ENCODE measurements at places on chromosomes 2 and 18.

GRCh38 chr2:143158551-143159485 is 29.6 kb downstream of the ARHGAP15 start:
- H3K27me3 ChIP-seq = no peaks in the 10 kb centered on the region
- no peak overlapping the region for H3K27ac ChIP-seq
- H3K4me1 ChIP-seq = peaks cover 5% of the 10 kb centered on the region
- no peaks in the 10 kb centered on the region for H3K36me3 ChIP-seq

DNA sequence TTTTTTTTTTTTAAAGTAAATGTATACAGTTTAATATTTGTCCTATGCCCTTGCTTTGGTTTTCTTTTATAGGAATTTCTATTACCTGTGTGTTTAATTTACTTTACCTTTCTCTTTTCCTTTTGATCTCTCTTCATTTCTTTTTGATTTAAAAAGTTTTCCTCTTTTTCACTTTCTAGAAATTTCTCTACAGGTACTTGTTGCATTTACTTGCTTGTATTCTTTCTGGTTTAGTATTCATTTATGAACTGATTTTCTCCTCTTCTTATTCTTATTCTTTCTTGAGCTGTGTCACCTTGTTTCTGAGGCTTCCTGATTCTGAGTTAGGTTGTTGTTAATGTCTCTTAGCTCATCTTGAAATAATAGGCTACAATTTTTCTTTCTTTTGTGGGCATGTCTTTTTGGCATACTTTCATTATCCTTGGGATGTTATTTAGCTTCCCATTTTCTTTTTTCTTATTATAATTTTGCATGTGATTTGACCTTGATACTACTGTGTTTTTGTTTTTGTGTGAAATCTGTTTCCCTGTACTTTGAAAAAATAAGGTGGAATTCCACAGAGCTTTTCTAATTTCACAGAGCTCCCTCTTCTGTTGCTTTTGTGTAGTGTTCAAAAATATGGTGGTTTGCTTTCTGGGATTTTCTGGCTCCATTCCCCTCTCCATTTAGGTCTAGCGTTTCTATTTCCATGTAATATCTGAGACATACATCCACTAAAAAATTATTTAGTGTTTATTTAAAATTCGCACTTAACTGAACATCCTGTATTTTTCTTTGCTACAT is 25.5 kb upstream of the ALMS1 start:
- H3K27me3 ChIP-seq = no peaks in the 10 kb centered on the region
- H3K27ac ChIP-seq = no peak overlapping the region
- H3K4me1 ChIP-seq = no peaks in the 10 kb centered on the region
- H3K4me3 ChIP-seq = no peak overlapping the region

DNA sequence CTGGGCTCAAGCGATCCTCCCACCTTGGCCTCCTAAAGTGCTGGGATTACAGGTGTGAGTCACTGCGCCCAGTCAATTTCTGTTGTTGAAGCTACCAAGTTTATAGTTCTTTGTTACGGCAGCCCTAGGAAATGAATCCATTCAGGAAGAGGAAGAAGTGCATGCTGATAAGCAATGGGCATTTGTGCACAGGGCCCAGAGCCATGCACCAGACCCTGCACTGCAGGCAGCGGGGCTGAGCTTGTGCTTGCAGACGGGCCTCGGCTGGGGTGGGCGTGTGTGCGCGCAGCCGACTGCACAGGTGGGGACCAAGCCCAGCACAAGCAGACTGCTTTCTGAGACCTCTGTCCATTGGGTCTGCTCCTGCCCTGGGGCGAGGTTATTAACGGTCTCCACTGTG is 144.6 kb downstream of the CABLES1 start:
- H3K4me1 ChIP-seq = peaks cover 14% of the 10 kb centered on the region
- no peaks in the 10 kb centered on the region for H3K27me3 ChIP-seq
- no peak for DNase-seq
- no peak overlapping the region for H3K27ac ChIP-seq
- no peaks in the 10 kb centered on the region for H3K36me3 ChIP-seq

DNA sequence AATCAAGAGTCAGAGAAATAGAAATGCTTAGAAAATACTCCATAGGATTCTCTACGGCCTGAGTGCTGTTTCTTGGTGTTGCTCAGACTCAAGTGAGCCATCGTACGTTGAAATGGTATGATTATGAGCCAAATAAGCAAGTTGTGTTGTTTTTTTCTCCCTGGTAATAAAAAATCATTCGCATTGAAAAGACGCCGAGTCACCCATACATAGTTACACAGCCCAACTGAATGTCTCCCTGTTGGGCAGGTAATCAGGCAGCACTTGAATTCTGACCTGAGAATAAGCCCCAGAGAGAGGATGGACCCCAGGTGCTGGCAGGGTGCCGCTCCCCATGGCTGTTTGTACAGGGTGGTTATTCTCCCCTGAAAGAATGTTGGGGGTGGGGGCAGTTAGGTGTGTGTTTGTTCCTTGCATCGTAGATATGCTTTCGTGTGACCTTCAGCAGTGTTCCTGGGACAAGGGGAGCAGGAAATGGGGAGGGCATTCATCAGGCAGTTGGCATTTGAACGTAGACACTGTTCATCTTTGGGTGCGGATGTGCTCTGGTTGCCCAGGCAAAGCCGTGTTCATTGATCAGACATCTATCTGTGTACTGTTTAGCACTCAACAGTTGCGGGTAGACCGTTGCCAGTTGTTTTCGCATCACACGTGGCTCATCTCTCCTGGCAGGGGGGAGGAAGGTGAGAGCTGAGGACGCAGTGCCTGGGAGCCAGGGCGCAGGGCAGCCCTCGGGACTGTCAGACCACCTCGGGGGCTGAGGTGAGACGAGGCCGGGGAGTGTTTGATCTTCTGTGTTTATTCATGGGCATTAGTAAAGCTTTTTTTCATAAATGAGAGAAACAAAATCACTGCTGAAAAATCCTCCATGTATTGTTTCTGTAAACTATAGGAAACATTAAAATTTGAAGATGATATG is 27.3 kb downstream of the MTCL1 start:
- H3K4me1 ChIP-seq = peaks cover 10% of the 10 kb centered on the region
- H3K36me3 ChIP-seq = no peaks in the 10 kb centered on the region
- H3K27me3 ChIP-seq = no peaks in the 10 kb centered on the region
- no peak overlapping the region for H3K4me3 ChIP-seq

DNA sequence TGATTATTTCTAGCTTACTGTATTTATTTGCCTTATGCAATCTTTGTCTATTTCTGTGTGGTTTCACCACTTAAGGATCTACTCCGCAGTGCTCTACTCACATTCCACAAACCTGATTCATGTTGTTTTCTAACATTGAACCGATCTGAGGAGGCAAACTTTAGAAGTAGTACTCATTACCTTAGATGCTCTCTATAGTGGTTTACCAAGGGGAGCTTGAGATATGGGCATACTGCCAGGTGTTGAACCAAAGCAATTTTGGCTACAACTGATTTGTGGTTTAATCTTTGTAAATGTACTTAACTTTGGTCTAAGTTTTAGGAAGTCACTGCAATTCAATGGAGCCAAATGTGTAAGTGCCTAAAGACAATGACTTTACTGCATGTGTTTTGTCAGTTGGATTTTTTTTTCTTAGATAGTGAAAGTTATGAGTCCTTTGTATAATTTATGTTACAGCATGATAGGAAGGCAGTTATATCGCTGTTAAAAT is 50.1 kb downstream of the MAP2 start:
- no peak overlapping the region for H3K4me3 ChIP-seq
- H3K27ac ChIP-seq = no peak overlapping the region
- no peaks in the 10 kb centered on the region for H3K36me3 ChIP-seq

- no peaks in the 10 kb centered on the region for H3K36me3 ChIP-seq
- no peak for DNase-seq
- no peaks in the 10 kb centered on the region for H3K4me1 ChIP-seq
These were observed 141.5 kb downstream of the CDC42EP3 start for GRCh38 chr2:37529830-37530415.

Data from upper lobe of right lung (tissue), 1 donor.